Daoy (cell line): ENCODE measurements at places on chromosomes 13 and 19.
A peak's percentile ranks its signal among the peaks of the same experiment; 100 is the strongest.

DNA sequence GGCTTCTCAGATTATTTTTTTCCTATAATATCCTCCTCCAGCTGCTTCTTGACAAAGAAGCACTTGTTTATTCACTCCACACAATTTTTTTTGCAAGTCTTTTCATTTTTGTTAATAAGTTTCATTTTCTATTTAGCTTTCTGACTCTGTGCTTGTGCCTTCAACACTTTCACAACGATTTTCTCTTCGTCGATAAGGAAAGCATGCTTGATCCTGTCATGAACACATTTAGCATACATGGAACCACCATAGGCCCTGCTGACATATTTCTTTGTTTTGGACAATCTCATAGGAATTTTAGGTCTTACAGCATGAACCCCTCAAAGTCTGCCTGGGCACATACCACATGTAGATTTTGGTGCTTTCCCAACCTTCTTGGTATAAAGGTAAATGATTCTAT, 346.0 kb downstream of the KCNRG start:
- no peak for DNase-seq

DNA sequence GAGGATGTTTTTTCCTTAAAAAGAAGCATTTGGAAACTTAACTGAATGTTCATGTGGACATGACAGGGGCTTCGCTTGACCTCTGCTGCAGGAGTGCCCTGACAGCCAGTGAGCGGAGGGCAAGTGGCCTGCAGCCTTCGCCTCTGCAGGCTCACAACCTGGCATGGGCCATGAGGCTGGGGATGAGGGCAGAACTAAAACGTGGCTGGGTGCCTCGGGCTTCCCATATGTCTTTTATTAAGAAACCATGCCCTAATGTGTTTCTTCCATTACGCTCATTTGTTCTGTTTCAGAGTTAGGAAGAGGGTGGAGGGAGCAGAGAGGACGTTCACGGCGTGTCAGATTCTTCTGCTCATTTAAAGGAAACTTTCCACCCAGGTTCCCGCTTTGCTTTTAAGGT, 2.9 kb downstream of the ARHGEF7 start:
- DNase-seq: no peak

DNA sequence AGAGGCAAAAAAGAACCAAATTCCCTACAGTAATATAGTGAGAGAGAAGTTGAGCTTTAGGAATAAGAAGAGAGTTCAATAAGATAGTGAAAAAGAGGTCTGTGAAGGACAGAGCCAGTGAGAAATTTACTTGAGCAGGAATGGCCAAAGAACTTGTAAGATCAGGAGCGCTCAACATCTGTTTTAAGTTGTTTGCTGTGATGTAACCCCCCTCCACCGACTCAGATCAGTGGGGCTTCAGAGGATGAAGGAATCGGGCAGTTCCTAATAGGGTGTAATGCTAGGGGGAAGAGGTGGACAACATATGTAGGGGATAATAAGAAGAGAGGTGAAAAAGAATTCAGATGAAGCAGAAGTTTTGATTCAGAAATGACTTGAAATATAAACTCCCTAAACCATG, 85.3 kb upstream of the FNDC3A start:
- no peak for DNase-seq

DNA sequence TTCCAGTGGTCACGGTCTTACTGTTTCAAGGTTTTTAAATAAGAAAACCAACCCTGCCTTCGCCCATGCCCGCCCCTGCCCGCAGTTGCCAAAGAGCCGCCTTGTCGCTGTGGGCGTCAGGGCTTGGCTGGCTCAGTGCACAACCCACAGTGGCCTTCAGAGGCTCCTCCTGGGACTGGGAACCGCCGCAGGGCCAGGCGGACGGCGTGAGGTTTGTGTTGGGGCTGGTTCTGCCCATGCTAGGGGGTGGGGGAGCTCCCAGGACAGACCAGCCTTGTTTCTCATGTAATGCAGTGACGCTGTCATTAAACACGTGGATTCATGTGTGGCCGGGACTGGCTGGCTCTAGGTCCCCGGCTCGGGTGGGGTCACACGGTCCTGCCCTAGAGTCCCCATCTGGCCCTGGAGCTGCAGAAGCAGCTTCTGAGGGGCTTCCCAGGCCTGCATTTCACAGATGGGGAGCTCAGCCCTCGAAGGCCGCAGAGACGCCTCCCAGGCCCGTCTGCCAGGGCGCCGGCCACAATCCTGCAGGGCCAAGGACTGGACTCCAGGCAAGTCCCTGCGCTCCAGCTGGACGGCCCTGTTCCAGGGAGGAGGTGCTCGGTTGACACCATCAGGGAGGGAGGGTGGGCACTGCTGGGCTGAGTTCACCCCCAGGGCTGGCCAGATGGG, 2.4 kb upstream of the TEKTIP1 start:
- DNase-seq: no peak

- peak; percentile 32 for DNase-seq
Measured at GRCh38 chr13:35157143-35157755, 215.2 kb downstream of the NBEA start.

DNA sequence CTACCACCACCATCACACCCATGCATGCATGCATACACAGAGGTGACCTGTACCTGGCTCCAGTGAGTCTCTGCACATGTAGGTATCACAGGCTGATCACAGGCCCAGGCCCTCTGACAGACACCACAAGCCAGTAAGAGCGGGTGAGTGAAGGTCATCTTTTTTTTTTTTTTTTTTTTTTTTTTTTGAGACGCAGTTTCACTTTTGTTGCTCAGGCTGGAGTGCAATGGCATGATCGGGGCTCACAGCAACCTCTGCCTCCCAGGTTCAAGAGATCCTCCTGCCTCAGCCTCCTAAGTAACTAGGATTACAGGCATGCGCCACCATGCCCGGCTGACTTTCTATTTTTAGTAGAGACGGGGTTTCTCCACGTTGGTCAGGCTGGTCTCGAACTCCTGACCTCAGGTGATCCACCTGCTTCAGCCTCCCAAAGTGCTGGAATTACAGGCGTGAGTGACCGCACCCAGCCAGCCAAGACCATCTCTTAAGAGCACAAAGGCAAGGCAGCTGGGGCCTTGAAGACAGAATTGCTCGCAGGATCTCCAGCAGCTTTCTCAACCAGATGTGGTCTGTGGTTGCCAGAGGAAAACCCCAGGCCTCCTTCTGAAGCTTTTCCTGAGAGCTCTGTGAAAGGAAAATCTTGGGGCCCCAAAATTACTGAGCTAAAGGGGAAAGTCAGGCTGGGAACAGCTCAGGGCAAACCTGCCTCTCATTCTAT, 3.2 kb upstream of the NKG7 start:
- DNase-seq: peak; percentile 36

GRCh38 chr13:30676672-30677071, 58.7 kb upstream of the ALOX5AP start:
- peak; percentile 23 for DNase-seq

DNA sequence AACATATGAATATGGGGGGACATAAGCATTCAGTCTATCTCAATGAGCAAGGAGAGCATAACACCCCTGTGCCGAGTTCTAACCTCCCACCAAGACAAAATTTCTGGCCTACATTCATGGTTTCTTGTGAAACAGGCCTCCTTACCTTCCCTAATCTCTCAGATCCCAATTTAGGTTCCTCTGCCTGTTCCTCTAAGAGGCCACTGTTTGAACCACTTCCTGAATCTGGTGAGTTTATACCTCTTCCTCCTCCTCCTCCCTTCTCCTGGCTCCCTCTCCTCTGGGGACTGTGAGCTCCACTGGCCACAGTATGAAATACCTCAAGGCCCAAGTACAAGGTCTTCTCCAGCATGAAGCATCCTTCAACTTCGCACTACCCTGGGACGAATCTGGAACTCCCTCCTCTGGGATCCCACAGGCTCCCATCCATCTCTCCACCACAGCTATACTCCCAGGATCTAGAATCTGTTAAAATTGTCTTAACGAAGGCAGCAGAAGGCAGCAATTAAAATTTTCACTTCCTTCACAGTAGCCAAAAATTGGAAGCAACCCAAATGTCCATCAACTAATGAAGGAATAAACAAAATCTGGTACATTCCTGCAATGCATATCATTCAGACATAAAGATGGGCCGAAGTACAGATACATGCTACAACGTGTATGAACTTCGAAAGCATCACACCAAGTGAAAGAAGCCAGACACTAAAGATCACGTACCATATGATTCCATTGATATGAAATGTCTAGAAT, 7.8 kb upstream of the SIGLECL1 start:
- no peak for DNase-seq

GRCh38 chr19:48419158-48419920, 25.9 kb downstream of the GRIN2D start:
- peak; percentile 79 for DNase-seq
